ENCODE measurements at places on chromosomes 3 and 15.

DNA sequence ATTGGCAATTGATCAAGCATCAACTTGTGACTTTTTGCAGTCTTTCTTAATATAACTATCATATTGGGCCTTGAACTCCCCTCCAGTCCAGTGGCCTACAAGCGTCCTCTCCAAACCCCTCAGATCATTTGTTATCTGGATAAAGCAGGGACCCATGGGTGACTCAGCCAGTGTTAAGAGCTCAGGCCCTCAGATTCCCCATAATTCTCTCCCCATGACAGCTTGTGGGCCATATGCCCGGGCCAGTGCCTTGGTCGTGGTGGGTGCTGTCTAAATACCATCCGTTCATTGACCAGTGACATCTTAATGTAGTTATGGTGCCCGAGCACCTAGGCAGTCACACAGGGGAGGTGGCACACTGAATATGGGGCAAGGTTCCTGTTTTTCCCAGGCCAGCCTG lies 18.1 kb downstream of the MCF2L2 start:
- no peak overlapping the region for H3K4me3 ChIP-seq
- H3K36me3 ChIP-seq, result no peaks in the 10 kb centered on the region
- peaks cover 21% of the 10 kb centered on the region for H3K27me3 ChIP-seq
- DNase-seq, result no peak
- no peak overlapping the region for H3K27ac ChIP-seq

- DNase-seq, result no peak
- no peak overlapping the region for H3K27ac ChIP-seq
- H3K4me3 ChIP-seq, result no peak overlapping the region
- H3K36me3 ChIP-seq, result peaks cover 2% of the 10 kb centered on the region
- H3K4me1 ChIP-seq, result peaks cover 17% of the 10 kb centered on the region
Observed at GRCh38 chr15:52499506-52499905, 29.2 kb downstream of the MYO5A start.

- no peak overlapping the region for H3K27ac ChIP-seq
- no peak overlapping the region for H3K4me3 ChIP-seq
- H3K4me1 ChIP-seq, result no peaks in the 10 kb centered on the region
- H3K27me3 ChIP-seq, result peaks cover 2% of the 10 kb centered on the region
- no peaks in the 10 kb centered on the region for H3K36me3 ChIP-seq
Observed at GRCh38 chr15:87567406-87568030, 689.0 kb downstream of the NTRK3 start.

GRCh38 chr3:10457560-10457959 lies 47.8 kb downstream of the ATP2B2 start:
- peaks cover 51% of the 10 kb centered on the region for H3K27me3 ChIP-seq
- H3K36me3 ChIP-seq, result no peaks in the 10 kb centered on the region

- no peaks in the 10 kb centered on the region for H3K27me3 ChIP-seq
- H3K4me1 ChIP-seq, result no peaks in the 10 kb centered on the region
- H3K27ac ChIP-seq, result no peak overlapping the region
- no peak overlapping the region for H3K4me3 ChIP-seq
- DNase-seq, result no peak
Observed at GRCh38 chr15:74626752-74627692, 11.4 kb downstream of the CLK3 start.

DNA sequence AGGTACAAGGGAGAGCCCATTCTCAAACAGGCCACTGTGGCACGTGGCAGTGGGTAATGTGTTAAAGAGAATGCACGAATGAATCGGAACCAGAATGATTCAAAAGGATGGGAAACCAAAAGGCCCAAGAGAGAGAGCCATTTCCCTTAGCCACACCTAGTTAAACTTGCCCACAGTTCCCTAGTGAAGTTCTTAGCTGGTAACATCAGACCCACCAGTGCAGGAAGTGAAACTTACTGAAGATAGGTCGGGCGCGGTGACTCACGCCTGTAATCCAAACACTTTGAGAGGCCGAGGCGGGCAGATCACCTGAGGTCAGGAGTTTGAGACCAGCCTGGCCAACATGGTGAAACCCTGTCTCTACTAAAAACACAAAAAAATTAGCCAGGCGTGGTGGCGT lies 97.1 kb downstream of the MEX3B start:
- no peak overlapping the region for H3K27ac ChIP-seq
- DNase-seq, result no peak
- no peak overlapping the region for H3K4me3 ChIP-seq
- H3K36me3 ChIP-seq, result no peaks in the 10 kb centered on the region
- peaks cover 55% of the 10 kb centered on the region for H3K4me1 ChIP-seq

DNA sequence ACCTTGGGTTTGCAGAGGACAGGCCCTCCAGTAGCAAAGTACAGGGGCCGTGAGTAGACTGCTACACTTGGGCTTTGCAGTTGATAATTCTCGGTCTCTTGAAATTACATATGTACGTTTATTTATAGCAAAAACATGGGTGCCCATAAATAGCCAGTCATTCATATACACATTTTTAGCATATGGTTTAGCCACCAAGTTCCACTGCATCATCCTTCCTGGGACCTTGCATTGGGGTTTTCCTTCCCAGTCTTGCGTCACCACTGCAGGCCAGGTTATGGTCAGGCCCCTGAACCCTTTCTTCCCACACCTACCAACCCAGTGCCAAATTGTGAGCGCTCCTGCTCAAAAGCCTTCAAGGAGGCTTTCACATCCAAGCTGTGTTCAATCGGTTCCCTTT lies 12.7 kb downstream of the KLHL25 start:
- no peaks in the 10 kb centered on the region for H3K36me3 ChIP-seq
- H3K4me3 ChIP-seq, result no peak overlapping the region
- H3K4me1 ChIP-seq, result peaks cover 28% of the 10 kb centered on the region
- no peak overlapping the region for H3K27ac ChIP-seq
- no peaks in the 10 kb centered on the region for H3K27me3 ChIP-seq

DNA sequence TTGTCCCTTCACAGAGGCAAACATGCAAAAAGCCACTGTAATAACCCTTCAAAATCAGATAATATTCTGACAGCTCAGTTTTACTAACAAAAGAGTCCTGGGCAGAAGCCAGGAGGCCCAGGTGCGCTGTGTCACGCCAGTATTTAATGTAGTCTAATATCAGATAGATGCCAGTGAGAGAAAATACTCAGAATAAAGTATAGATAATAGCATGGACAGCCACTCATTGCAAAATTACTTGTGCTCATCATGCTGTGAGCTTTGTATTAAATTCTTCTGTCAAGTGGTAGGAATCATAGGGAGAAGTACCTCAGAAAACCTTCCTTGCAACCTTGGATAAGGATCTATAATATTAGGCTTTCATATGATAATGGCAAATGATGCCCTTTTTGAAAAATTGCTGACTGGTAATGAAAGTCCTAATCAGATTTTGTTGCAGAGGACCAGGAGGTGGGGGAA lies 1154.3 kb downstream of the ROBO1 start:
- no peaks in the 10 kb centered on the region for H3K27me3 ChIP-seq
- no peak for DNase-seq

GRCh38 chr3:194343561-194343893 lies 7.6 kb downstream of the CPN2 start:
- H3K4me3 ChIP-seq, result no peak overlapping the region
- no peak overlapping the region for H3K27ac ChIP-seq
- DNase-seq, result no peak
- H3K36me3 ChIP-seq, result no peaks in the 10 kb centered on the region
- H3K4me1 ChIP-seq, result peaks cover 6% of the 10 kb centered on the region

DNA sequence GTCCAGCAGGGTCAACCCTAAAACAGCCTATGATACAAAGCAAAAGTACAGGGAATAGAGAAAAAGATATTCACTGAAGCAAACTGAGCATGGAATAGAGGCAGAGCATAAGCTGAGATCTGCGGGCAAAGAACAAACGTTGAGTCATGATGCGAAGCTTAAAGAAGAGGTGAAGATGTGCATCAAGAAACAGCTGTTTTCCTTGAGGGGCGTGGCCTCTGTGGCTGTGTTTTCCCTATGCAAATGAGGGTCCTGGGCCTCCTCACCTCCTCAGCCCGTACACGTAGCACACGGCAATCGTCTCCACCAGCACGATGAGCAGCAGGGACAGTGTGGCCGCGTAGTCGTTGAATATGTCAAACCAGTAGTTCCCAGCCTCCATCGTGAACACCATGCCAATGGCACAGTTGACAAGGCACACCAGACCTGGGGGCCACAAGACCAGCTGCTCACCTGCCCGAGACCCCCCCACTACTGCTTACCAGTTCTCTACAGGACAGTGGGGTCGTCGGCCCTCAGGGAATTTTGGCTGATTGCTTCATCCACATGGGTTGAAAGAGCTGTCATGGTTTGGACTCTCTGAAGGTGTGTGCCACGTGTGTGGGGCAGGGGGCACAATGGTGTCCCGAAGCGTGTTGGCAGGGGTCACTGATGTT lies 33.6 kb downstream of the SLC6A20 start:
- peaks cover 9% of the 10 kb centered on the region for H3K27me3 ChIP-seq
- H3K4me3 ChIP-seq, result no peak overlapping the region
- peaks cover 3% of the 10 kb centered on the region for H3K36me3 ChIP-seq
- H3K27ac ChIP-seq, result no peak overlapping the region
- DNase-seq, result no peak

- H3K4me3 ChIP-seq, result no peak overlapping the region
- H3K27me3 ChIP-seq, result no peaks in the 10 kb centered on the region
- DNase-seq, result no peak
Observed at GRCh38 chr3:111895071-111895470, 36.0 kb downstream of the PHLDB2 start.

DNA sequence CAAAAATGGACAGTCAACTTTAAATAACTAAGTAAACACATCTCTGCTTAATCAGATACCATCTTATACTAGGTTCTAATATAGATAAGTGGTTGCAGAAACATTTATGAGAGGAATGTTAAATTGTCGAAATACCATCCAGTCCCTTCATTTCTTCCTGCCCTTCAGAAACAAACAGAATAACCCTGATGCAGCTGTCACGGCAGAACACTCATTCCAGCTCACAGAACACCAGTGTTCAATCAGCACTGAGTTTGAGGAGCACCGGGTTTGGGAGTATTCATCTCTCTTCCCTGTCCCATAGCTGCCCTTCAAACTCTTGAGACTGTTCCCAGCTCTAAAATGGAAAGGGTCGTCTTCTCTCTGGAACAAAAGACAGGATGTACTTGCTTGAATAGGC lies 61.1 kb upstream of the TSEN2 start:
- H3K4me1 ChIP-seq, result peaks cover 20% of the 10 kb centered on the region
- no peaks in the 10 kb centered on the region for H3K27me3 ChIP-seq
- H3K4me3 ChIP-seq, result no peak overlapping the region
- DNase-seq, result no peak

DNA sequence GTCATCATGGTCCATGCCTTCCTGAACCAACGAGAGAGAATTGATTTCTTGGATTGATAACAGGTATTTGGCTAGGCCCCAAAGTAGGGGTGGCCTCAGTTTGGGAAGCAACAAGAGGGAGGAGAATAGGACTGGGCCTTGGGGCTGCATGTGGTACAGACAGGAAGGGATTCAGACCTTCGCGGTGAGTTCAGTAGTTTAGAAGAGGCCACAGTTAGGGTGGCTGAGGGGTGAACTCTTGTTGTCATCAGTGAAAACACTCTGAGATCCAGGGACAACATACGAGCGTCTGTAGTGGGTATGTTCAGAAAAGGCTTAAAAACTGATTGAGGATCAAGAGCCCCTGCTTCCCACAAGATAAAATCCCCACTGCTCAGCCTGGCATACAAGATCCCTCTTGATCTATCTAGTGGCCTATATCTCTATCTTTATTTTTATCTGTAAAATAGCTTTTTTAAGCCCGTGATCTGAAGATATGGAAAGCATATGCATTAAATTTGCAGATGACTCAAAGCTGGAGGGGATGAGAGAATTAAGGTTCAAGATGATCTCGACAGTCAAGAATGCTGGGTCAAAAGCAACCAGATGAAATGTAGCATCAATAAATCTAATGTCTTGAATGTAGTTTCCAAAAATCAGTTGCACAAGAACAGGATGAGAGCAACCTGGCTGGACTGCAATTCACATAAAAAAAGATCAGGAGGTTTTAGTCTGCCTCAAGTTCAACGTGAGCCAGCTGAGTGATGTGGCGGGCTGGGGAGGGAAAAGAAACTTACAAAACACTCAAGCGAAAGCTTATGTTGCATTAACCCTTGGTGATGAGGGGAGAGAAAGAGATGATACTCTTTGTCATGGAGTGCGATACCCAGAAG lies 221.1 kb upstream of the TLE3 start:
- H3K4me3 ChIP-seq, result no peak overlapping the region
- H3K27me3 ChIP-seq, result peaks cover 35% of the 10 kb centered on the region
- no peak overlapping the region for H3K27ac ChIP-seq

- no peak overlapping the region for H3K27ac ChIP-seq
- no peaks in the 10 kb centered on the region for H3K27me3 ChIP-seq
- H3K4me3 ChIP-seq, result no peak overlapping the region
- H3K36me3 ChIP-seq, result peaks cover 10% of the 10 kb centered on the region
- H3K4me1 ChIP-seq, result no peaks in the 10 kb centered on the region
Observed at GRCh38 chr3:71701251-71701762, 23.9 kb downstream of the EIF4E3 start.

DNA sequence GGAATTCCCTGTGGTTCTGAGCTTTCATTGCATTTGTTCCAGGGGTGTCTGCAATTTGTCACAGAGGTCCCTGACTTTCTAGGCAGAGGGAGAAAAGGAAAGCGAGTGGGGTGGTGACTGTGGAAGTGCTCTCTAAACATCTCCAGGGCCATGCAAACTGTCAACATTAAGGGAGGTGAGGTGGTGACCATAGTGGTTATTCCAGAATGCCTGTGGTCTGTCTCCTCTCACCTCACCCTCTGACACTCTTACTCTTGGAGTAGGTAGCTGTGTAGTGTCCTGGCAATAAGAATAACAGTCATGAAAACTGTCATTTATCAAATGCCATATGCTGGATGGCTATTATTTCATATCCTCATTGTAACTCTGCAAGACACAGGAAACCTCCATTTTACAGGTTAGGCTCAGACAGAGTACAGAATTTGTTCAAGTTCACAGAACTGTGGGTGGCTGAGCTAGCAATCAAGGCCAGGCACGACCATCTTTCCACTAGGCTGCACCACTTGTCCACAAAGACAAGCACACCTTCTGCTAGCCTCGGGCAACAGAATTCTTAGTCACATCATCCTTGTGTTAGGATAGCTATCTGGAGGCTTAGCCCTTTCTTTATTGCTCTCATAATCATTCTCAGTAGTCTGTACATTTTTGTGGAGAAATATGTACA lies 179.4 kb downstream of the CD47 start:
- no peak overlapping the region for H3K27ac ChIP-seq
- H3K4me1 ChIP-seq, result peaks cover 8% of the 10 kb centered on the region
- no peaks in the 10 kb centered on the region for H3K27me3 ChIP-seq
- no peak overlapping the region for H3K4me3 ChIP-seq

GRCh38 chr3:135753506-135753905 lies 212.0 kb upstream of the PPP2R3A start:
- no peaks in the 10 kb centered on the region for H3K36me3 ChIP-seq
- H3K4me1 ChIP-seq, result no peaks in the 10 kb centered on the region
- H3K27ac ChIP-seq, result no peak overlapping the region
- no peak for DNase-seq
- no peaks in the 10 kb centered on the region for H3K27me3 ChIP-seq

All from chondrocyte (in vitro differentiated cells).